ENCODE measurements at places on chromosomes 12 and 14.
A peak's percentile ranks its signal among the peaks of the same experiment; 100 is the strongest.

DNA sequence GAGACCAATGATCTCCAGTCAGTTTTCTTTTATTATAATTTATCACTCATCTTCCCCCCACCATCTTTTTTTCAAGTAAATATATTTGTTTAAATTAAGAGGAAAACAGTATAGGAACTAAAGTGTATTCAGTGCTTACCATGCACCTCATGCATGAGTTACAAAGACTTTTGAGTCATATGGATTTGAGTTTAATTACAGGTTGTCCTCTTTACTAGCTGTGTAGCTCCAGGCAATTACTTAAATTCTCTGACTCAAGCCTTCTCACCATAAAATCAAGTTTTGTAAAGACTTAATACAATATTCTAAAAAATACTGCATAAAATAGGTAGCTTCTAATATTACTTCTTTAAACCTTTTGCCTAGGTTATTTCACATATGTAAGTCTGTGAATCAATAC is 251.3 kb downstream of the SLC16A7 start:
- DNase-seq, result no peak

GRCh38 chr12:16303939-16304338 is 26.5 kb upstream of the SLC15A5 start:
- no peak for DNase-seq

- DNase-seq, result peak; percentile 63
These were observed 75.3 kb upstream of the OR4E1 start for GRCh38 chr14:21748869-21749303.

DNA sequence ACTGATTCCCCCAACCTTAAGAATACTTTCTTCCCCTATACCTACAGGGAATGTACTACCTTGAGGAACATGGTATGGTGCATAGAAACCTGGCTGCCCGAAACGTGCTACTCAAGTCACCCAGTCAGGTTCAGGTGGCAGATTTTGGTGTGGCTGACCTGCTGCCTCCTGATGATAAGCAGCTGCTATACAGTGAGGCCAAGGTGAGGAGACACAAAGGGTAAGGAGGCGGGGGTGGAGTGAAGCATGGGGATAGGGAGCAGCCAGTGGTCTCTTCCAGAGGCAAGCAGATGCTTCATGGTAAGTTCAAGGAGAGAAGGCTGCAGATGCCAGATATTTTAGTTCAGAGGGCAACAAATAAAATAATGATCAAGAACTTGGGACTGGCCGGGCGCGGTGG is 6.6 kb upstream of the PA2G4 start:
- DNase-seq, result no peak

DNA sequence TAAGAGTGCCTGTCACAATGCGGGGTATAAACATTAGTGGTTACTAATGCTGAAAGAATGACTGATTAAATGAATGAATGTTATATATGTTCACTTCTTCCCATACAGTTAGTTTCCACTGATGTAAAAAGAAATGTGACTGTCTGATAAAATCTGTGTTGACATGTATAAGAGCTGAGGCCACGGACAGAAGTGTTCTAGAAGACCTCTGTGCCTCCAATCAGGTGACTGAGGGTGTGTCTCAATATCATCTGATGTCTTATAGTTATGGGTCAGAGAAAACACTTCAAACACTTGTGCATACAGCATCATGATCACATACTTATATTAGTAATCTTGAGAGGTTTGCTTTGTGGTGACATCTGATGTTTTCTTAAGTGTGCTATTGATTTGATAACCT is 183.4 kb downstream of the TTC7B start:
- DNase-seq, result no peak

DNA sequence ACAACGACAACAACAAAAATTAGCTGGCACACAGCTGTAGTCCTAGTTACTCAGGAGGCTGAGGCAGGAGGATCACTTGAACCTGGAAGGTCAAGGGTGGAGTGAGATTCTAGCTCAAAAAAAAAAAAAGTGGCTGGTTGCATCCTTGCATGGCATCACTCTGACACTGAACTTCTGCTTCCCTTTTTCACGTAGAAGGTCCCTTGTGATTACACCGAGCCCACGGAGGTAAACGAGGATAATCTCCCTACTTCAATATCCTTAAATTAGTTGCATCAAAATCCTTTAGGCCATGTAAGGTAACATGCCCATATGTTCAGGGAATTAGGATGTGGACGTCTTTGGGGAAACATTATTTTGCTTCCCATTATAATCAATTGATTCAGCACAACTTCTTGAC is 4.0 kb upstream of the PPP4R4 start:
- DNase-seq, result no peak

- peak; percentile 13 for DNase-seq
These were observed 61.1 kb downstream of the RAB35 start for GRCh38 chr12:120055231-120056000.

- DNase-seq, result no peak
These were observed 34.7 kb upstream of the RTRAF start for GRCh38 chr14:51954657-51955056.

DNA sequence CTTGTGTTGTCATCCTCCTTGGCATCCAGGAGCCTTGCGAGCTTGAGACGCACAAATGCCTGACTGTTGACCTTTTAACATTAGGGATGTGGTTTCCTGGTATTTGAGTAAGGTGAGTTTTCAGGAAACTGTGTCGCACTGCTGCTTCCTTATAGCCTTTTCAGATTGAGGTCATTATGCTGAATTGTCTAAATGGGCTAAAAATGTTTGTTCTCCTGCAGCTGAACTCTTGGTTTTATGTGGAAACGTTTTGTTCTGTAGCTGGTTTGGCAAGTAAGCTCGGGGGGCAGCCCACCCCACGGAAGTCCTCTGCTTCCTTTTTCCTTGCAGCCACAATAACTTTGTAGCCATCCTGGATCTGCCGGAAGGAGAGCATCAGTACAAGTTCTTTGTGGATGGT is 5.7 kb downstream of the PRKAB1 start:
- DNase-seq, result no peak

- DNase-seq, result no peak
These were observed 122.2 kb upstream of the METAP2 start for GRCh38 chr12:95351748-95352147.

DNA sequence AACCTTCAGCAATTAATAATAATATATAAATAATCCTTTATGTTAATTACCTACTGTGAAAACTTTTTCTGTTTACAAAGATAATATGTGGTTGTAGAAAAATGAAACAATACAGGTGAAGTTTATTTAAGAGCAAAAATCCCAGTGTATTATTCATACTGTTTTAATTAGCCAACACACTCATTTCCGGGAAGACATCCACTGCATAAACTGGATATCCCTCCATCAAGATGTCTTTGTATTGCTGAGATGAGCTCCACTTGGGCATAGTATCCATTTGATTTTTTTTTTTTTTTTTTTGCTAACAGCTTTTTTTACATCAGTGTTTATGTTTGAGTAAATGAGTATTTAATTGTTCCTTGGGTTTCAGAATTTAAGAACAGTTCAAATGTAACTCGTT is 13.7 kb upstream of the DERA start:
- no peak for DNase-seq

GRCh38 chr14:74459289-74459946 is 33.4 kb upstream of the SYNDIG1L start:
- peak; percentile 10 for DNase-seq

GRCh38 chr14:103130965-103131364 is 7.7 kb downstream of the TNFAIP2 start:
- peak; percentile 67 for DNase-seq

GRCh38 chr14:81178063-81178462 is 42.7 kb downstream of the GTF2A1 start:
- DNase-seq, result no peak

GRCh38 chr12:66320996-66321395 is 18.7 kb downstream of the HELB start:
- no peak for DNase-seq

- no peak for DNase-seq
These were observed 1.1 kb downstream of the C14orf93 start for GRCh38 chr14:23008831-23009230.

DNA sequence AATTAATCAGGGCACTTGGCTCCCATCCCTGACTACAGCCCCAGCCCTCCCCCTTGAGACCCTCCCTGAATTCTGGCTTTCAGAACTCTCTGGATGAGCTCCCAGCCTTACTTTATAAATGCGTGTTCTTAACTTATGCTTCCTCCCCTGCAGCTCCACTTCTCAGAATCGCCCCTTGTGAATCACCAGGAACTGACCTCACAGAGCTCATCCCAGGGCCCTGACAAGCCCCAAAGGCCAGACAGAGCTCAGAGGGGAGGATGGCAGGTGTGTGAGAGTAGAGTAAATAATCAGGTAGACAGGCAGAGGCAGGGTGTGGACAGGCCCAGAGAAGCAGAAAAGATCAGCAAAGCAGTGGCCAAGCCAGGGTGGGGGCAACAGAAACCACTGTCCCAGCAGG is 68.2 kb upstream of the FOXN3 start:
- no peak for DNase-seq

DNA sequence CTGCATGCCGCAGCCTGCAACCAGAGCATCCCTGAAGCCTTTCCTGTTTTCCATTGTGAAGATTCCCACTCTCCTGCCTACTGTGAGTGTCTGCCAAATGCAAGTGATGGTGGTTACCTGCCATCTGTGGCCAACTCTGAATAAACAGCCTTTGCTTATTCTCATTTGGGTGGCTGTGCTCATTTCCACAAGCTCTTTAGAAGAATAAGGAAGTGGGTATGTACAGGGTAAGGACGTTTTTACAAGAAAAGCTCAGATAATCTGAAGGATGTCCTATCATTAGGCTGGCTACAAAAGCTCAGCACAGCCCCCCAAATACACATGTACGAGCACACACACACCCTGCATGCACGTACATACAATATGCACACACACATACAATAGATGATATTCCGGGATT is 7.3 kb upstream of the RNASE1 start:
- no peak for DNase-seq

- peak; percentile 62 for DNase-seq
These were observed 486 bp upstream of the AKT1 start for GRCh38 chr14:104795781-104796686.

GRCh38 chr12:131559517-131560516 is 151.1 kb upstream of the SFSWAP start:
- DNase-seq, result no peak

DNA sequence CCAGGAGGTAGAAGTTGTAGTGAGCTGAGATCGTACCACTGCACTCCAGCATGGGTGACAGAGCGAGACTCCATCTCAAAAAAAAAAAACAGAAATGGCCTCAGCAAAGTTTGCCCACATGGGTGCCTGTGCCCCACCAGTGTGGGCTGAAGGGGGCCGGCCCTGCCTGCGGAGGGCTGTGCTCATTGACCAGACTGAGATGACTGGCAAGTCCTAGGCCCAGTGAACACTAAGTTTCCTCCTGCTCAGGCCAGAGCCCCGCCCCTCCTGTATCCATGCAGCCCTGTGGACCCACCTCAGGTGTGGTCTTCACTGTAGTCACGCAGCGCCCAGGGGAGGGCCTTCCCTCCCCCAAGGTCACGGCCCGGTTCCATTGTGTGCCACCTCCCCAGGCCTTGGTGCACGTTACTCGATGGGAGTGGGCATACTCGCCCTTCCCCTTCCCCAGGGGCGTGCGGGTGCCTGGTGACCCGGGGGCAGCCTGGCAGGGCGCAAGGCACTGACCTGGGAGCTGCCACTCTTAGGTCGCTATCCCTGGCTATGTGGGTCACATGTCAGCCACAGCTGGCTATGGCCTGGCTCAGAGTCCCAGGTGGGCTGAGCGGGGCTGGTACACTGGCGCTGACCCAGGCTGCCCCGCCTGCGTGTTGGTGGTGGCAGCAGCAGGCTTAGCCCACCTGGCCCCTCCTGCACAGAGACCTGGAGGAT is 16.1 kb downstream of the INF2 start:
- no peak for DNase-seq

- no peak for DNase-seq
These were observed 193.7 kb upstream of the RTL1 start for GRCh38 chr14:101097109-101097793.

DNA sequence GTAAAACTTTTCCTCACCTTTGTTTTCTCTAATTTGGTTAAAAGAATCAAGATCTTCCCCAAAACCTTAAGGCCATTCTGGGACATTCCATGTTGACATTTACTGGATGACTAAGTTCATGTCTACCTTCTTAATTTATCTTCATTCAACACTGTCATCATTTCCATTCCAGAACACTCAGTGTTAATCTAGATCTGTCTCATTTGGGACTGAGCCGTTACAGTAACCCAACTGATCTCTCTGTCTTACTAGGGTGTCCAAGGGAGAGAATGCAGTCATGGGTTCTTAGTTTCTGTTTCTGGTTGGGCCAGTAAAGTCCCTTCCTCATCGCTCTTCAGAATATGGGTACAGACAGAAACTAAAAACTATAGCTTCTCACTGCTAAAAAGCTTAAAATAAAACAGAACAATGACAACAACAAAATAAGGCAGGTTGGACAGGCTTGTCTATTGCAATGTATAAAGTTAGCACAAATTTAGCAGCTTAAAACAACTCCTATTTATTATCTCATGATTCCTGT is 144.8 kb downstream of the ASCL1 start:
- DNase-seq, result no peak

GRCh38 chr12:31236998-31237637 is 88.8 kb downstream of the SINHCAF start:
- no peak for DNase-seq

DNA sequence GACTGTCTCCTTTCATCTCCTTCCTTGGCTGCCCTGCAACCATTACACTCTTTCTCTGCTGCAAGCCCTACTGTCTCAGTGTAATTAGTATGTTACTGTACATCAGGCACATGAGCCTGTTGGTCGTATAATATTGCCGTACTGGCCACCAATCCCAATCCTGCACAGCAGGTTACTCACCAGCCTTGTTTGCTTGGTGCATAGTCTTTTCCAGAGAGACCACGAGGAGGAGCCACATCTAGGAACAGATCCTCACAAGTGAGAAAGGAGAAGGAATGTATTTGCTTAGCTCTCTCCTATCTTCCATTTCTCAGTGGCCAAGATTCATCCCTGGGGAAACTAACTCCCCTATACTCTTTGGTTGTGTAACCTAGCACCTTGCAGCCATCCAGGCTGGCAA is 33.0 kb upstream of the BICDL1 start:
- no peak for DNase-seq

DNA sequence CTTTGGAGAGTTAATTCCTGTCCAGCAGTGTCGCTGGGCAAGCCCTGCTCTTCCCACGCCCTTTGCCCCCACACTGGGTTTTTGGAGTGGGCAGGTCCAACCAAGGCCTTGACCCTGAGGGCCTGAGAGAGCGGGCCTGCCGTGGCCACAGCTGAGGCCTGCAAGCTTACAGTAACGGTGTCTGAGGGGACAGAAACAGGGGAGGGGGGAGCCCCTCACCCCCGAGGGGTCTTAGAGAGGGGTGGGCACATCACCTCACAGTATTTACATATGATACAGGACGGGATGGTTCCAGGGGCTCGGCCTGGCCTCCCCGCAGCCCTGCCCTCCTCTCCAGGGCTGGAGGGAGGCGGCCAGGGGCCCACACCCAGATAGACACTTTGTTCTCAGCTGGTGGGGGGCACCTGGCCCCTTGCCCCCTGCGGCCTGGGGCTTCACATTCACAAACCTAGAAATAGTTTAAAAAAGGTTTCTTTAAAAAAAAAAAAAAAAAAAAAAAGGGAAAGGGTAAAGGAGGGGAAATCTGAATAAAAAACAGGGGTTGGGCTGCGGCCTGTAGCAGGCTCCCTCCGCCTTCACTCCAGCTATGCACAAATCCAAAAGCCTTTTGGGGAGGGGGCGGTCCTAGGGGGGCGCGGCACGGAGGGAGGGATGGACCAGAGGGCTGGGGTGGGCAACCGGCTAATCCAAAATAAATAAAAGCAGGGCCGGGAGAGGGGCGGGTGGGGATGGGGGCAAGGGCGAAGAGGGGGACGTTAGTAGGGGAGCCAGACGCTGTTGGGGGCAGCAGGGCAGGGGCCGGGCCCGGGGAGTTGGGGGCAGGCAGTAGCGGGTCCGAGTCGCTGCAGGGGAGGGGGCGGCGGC is 14.8 kb upstream of the PLA2G1B start:
- DNase-seq, result no peak

Measured in umbilical cord (tissue), 2 donors.